Left colon (tissue), 2 donors: ENCODE measurements at places on chromosomes 3 and 15.
A peak's percentile ranks its signal among the peaks of the same experiment; 100 is the strongest.

GRCh38 chr3:141401573-141402475 is 33.5 kb downstream of the ZBTB38 start:
- no peak for DNase-seq

GRCh38 chr15:67895237-67895636 is 55.4 kb upstream of the RNU6-1 start:
- no peak for DNase-seq

DNA sequence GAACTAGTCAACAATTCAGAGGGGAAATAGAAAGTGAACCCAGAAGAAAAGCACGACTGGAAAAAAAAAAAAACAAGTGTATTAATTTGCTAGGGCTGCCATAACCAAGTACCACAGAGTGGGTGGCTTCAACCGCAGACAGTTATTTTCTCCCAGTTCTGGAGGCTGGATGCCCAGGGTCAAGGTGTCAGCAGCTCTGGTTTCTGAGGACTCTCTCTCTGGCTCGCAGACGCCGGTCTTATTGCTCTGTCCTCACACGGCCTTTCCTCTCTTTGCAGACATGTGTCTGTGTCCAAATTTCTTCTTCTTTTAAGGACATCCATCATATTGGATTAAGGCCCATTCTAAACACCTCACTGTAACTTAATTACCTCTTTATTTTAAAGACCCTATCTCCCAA is 291.8 kb downstream of the XXYLT1 start:
- DNase-seq = no peak

DNA sequence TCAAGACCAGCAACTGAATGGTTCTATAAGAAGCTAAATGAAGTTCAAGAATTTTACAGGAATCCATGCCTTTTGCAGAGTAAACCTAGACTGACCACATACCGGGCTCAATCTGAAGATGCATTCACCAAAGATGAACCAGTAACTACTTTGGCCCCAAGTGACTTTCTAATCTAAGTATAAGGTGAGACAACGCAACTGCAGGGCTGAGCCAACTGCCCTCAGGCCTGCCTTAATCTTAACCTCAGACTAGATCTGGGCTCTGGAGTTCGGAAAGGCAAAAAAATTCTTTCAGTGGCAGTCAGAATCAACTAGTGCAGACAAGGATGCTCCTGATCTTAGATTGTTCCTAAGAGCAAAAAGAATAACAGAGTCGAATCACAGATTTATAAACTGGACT is 48.3 kb downstream of the EXD1 start:
- no peak for DNase-seq

DNA sequence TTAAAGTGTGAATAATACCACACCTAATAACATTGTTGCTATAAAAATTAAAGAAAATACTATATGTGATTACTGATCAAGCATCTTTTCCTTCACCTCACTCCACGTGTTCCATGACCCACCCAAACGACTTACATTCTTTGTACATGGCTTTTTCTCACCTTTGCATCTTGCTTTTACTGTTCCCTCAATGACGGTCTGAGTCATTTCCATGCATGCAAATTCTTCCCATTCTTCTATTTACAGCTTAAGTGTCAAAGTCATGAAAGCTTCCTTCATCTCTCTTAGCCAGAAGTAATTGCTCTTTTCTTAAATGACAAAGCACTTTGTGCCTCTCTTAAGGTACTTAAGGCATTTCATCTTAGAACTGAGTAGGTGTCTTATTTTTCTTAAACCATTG is 64.0 kb downstream of the GREM1 start:
- DNase-seq = no peak

DNA sequence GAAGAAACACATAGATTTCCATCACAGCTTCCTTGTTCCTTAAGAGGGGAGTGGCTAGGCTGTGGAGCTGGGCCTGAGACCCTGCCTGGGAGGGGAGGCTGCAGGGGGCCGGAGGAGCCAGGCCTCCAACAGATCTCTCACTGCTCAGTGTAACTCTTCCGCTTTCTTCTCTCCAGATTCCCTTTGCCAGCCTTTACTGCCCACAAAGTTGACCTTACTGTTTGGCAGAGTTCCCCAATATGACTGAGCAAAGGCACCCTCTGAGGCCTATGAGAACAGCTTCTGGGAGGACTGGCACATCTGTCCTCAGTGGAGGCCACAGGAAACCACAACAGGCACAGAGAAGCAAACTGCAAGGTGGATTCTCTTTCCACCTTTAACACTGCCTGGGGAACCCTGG is 38.1 kb downstream of the SLCO2A1 start:
- DNase-seq = no peak

DNA sequence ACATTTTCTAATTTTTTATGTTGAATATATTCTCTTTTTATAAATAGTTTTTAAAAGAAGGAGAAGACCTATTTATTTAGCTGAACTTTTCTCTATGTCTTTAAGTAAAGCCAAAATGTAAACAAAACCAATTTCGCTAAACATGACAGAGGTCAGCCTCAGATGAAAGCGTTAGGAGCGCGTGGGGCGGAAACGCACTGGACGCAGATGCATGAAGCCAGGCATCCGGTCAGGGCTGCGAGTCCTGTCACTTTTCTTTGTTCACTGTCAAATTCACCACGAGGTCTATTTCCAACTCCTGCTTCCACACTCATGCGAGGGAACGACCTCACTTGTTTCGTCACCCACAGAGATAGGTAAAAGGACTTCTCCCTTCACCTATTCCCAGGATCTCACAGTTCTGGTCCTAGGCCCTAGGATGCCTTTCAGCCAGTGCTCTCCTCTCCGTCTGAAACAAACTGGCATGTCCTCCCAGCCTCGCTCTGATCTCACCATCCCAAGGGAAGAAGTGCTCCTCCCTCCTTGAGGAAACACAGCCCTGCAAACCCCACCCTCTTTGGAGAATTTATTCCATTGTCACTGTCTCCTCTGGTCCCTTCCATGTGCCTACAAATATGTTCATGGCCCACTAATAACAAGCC is 57.9 kb downstream of the ITGB5 start:
- no peak for DNase-seq

DNA sequence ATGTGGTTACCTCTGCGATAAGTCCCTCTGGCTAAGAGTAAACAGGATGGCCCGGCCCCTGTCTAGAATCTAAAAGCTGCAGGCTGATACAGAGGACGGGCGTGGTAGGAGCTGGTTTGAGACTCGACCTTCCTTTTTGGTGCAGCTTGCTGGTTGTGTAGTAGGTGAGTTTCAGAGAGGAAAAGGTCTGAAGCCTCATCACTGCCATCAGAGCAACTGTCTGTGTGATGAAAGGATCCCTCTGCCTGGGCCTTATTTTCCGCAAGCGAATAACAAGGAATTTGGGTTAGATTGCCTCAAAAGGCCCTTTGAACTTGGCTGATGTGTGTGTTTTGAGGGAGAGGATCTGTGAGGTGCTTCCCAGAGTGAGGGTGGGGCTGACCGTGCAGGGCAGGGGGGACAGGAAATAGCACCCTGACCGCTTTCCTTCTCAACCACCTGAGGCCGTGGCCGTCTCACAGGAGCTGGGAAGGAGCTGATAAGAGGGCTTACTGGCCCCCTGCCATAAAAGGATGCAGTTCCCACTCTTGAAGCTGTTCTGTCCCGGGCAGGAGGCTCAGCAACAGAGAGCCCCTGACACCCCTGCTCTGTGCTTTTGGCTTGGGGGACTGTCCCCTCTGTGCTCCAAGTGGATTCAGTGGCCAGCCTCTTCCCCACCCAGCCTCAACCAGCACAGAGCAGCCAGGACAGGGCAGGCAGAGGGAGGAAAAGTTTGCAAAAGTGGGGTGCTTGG is 45.6 kb upstream of the TFRC start:
- DNase-seq = no peak

DNA sequence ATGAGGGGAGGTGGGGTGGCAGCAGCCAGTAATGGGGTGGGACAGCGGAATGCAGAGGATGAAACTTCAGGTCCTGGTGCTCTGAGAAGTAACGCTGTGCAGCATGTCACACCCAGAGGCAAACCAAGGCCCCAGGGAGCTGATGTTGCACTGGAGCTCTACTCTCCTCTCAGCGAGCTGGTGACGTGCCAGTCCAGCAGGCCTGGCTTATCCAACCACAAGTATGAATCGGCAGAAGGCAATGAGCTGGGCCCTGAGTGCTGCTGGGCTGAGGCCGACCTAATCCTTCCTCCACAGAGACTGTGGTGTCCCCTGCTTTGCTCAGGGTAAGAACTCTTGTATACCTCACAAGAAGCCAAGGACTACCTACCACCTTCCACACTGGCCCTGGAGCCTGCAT is 30.5 kb downstream of the CD86 start:
- DNase-seq = no peak

- DNase-seq = no peak
Observed at GRCh38 chr3:71541313-71541712, 42.2 kb downstream of the FOXP1 start.

GRCh38 chr15:80891006-80891405 is 98.6 kb downstream of the MESD start:
- no peak for DNase-seq

DNA sequence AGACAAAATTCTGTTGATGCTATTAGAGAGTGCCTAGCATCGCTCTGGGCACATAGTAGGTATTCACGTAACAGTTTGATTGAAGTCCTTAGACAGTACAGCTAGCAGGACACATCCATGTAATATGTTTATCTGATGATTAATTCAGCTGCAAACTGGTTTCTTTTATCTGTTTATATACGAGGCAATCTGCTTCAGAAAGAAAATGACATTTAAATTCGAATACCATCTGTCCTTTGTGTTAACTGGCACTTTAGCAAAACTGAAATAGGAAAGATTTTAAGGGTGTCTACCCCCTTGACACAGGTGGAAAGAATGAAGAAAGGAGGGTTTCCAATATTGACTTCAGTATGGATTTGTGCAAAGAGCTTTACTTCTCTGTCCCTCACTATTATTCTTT is 192.5 kb downstream of the MFSD1 start:
- no peak for DNase-seq

- DNase-seq = no peak
Observed at GRCh38 chr15:99735868-99736267, 2.6 kb upstream of the LYSMD4 start.

DNA sequence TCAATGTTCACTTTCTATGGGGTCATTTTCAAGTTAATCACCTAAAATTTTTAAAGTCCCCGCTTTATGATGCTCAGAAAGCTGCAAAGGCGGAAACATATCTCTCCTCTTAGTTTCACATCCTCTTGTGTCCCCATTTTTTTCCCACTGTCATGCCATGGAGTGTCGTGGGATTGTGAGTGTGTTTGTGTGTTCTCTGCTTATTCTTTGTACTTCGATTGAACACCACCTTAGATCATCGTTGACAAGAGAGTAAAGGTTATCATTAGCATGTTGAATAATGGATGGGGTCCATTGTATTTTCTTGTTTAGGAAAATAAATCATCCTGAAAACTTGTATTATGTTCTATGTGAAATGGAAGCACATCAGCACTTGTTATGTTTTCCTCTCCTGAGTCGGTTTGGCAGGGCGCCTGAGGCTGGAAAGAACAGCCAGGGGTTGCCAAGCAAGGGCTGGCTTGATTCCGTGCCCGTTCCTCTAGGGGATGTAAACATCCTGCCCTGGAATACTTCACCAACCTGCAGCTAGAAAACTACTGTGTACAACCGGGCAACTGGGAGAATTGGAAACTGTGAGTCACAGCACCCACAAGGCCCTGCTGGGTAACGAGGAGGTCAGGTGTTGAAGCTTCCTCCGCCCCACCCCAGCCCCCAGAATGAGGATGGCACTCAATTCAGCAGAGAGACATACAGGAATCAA is 67.2 kb downstream of the EIF4E3 start:
- peak; percentile 80 for DNase-seq

DNA sequence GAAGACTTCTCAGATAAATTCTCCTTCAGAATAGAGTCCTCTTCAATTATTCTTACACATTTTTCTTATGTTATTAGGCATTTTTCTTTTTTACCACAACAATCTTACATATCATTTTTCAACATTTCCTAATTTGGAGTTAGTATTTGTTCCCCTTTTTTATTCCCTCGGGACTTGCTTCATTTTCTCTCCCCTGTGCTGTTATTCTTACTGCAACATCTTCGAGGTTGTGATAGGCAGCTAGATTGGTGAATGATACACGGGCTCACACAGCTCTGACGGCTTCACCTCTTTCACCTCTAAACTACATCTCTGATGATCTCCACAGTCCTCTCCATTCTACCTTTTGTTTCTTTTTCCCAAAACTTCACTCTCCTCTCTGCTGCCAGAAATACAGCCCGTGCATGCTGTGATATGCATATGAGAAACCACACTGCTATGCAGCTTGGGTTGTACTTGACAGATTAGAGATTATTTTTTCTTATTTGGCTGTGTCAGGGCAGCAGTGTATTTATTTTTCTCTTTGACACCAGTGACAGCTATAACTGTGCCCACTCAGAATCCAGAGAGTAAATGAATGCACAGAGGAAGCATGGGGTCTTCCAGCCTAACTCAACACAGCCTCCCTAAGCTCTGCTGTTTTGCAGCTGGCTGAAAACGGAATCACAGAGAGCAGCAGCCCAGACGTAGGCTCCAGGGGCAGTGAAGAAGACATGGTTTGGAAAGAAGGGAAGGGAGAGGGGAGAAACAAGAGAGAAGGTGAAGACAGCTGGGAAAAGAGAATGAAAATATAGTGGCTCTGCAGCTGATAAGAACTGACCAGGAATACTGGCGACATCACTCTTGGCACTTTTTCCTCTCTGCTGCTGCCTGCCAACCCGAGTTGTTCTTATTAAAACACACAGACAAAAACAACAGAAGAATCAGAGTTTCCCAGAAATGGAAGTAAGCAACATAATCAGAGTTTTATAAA is 61.8 kb downstream of the SLC9A9 start:
- DNase-seq = no peak

- DNase-seq = no peak
Observed at GRCh38 chr3:67719333-67719732, 64.9 kb upstream of the SUCLG2 start.

DNA sequence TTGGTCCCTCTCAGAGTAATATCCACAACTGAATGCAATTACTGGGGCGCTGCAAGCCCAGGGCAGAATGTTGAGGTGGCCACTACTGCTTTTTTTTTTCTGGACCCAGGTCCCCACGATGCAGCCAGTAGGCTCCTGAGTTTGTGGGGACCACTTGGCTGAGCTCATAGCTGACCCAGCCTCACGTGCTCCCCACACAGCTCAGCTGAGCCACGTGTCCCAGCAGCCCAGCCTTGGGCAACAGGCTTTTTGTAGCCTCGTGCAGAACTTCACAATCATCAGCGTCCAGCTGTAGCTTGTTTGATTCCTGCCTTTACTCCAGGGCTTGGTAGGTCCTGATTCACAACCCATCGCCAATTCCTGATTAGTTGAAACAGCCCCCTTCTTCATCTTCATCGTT is 117.3 kb downstream of the ETFA start:
- DNase-seq = no peak

DNA sequence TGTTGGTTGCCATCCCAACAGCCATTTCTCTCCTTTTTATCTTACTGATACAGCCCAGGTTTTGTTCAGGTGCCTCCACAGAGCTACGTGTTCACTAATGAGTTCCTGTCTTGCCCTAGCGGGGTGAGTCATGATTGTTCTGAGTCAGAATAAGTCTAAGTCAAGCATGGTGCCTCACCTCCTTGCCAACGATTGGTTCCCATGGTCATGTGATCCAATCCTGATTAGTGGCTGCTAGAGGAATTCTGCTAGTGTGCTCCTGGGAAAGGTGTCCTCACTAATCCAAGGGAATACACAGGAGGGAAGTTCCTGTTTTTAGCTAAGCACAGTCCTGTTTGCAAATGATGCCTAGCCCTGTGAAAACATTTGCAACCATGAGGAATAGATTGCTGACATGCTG is 99.8 kb downstream of the NSUN3 start:
- no peak for DNase-seq

GRCh38 chr3:152350139-152350538 is 81.4 kb downstream of the MBNL1 start:
- DNase-seq = no peak
